ENCODE measurements at places on chromosomes 1 and 21. TPM values are rescaled to one million over a fixed set of nuclear protein-coding genes. Genes with fewer than 3 reads are reported as not detected.

DNA sequence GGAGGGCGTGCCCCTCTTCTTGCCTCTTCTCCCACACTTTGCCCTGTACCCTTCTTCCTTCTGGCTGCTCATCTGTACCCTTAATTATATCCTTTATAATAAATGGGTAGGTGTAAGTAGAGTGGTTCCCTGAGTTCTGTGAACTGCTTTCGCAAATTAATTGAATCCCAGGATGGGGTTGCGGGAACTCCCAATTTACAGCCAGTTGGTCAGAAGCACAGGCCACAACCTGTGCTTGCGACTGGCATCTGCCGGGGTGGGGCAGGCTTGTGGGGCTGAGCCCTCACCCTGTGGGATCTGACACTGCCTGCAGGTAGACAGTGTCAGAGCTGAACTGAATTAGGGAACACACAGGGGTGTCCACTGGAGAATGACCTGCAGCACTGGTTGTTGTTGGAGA, 244.9 kb downstream of the KCNJ6 start:
- DNase-seq: no peak

GRCh38 chr1:198359024-198359653, 181.3 kb downstream of the ATP6V1G3 start:
- peak; percentile 36 for DNase-seq

- peak; percentile 86 for DNase-seq
Observed at GRCh38 chr21:26389971-26390641, 183.0 kb downstream of the CYYR1 start.

DNA sequence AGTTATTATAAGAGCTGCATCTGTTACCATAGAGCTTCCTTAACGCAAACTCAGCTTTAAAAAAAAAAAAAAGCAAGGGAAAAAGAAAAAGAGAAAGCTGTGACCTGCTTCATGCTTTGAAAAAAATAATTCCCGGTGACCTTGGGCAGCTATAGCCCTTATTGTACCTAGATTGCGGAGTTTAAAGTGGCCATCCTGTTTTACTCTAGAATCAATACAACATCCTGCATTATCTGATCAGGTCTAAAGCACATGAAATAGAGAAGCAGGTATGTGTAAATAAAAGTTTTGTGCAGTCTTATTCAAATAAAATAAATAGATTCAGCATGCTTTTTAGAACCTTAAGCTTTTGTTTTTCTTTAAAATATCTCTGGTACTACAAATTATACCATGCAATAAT, 126.8 kb upstream of the KIAA1614 start:
- no peak for DNase-seq

GRCh38 chr1:196593955-196594354, 14.3 kb downstream of the KCNT2 start:
- no peak for DNase-seq

GRCh38 chr1:156437037-156437867, 63.3 kb downstream of the MEF2D start:
- DNase-seq: no peak

- DNase-seq: no peak
Observed at GRCh38 chr1:180947901-180948640, 35.4 kb downstream of the KIAA1614 start.

DNA sequence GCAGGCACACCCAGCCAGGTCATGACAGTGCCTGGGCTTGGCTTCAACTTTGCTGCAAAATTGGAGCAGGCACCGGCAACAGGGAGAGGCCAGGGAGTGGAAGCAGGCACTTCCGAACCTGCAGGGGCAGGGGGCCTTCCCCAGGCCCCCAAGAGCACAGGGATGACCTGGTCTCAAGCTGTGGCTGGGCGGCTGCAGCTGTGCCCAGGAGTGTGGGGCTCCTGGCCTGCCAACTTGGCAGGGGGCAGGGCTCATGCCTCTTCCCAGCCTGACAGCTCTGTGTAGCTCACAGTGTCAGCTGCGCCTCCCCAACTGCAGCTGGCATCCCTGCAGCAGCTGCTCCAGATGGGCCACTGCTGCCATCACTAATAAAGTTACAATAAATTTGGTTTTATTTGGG, 51.5 kb upstream of the SCYL3 start:
- no peak for DNase-seq

- DNase-seq: peak; percentile 45
Observed at GRCh38 chr1:66490816-66491215, 43.1 kb upstream of the SGIP1 start.

DNA sequence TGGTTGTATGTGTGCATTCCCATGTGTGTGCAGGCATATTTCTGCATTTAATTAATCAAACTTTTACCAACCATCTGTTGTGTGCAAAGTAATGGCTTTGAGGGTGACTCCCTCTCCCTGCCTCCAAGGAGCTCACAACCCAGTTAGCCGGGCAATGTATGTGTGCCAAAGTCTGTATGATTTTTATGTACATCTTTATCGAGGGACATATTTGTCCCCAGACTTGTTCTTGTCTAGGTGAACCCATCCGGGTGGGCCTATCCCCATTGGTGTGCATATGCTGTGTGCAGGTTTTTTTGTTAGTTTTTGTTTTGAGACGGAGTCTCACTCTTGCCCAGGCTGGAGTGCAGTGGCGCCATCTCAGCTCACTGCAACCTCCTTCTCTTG, 1.8 kb downstream of the SYTL1 start:
- DNase-seq: no peak

DNA sequence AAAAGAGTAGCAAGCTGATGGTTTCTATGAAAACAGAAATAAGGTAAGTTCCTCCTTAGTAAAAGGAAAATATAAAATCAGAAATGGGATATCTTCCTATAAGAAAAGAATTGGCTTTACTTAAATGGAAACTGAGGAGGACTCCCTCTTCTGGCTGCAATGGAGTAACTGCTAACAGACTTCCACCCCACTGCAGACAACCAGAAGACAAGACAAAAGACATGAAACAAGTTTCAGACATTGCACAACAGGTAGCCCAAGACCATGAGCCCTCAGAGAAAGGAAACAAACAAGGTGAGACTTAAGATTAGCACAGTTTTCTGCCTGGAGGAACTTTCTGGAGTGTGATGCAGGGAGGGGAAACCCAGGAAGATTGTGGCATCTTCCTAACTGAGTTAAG, 17.0 kb upstream of the OLFML2B start:
- DNase-seq: peak; percentile 63

GRCh38 chr1:6126028-6126427, 54.1 kb downstream of the CHD5 start:
- DNase-seq: no peak

DNA sequence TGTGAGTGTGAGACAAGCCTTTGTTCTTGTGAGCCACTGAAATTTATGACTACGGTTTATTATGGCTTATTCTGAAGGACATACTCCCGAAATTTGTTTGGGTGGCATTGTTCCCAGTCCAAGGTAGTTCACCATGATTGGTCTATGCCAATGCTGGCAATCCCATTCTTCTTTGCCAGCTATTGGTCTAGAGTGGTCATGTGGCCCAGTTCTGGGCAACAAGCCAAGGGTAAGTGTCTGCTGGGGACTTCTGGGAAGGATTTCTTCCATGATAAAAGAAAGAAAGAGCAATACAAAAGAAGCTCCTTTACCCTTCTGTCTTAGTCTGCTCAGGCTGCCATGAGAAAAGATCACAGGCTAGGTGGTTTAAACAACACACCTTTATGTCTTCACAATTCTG, 201.6 kb downstream of the SLC35F3 start:
- no peak for DNase-seq

DNA sequence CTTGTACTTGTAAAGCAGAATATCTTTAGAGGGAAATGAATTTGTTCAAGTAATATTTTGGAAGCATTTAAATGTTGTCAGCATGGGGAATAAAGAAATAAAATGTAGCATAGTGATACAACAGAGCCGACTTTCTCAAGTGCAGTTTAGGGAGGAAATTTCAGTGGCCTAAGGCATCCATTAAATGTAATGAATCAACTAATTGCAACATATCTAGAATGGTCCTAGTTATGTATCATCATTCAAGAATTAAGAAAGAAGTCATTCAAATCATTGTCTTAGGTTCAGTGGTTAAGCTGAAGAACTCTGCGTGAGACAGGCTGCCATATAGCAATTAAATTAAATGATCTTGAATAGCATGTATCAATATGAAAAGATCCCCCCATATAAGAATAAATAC, 360.7 kb downstream of the TBX15 start:
- DNase-seq: peak; percentile 53

DNA sequence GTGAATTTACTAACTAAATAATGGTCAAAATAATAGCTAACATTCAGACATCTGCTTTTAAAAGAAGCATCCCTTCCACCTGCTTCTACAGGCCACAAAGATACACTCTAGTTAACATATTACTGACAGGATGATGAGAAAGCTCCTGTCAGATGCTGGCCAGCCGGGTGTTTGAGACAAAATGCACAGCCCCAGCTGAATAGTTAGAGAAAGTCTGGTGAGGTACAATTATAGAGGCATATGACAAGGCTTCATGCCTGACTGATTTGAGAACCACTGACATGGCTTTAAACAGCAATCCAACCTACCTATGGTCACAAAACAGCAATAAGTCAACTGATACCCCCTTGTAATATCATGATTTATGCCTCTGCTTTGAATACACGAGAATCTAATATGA, 137.0 kb downstream of the DENND1B start:
- DNase-seq: no peak

GRCh38 chr1:25432749-25433388, 2.2 kb downstream of the MACO1 start:
- no peak for DNase-seq

DNA sequence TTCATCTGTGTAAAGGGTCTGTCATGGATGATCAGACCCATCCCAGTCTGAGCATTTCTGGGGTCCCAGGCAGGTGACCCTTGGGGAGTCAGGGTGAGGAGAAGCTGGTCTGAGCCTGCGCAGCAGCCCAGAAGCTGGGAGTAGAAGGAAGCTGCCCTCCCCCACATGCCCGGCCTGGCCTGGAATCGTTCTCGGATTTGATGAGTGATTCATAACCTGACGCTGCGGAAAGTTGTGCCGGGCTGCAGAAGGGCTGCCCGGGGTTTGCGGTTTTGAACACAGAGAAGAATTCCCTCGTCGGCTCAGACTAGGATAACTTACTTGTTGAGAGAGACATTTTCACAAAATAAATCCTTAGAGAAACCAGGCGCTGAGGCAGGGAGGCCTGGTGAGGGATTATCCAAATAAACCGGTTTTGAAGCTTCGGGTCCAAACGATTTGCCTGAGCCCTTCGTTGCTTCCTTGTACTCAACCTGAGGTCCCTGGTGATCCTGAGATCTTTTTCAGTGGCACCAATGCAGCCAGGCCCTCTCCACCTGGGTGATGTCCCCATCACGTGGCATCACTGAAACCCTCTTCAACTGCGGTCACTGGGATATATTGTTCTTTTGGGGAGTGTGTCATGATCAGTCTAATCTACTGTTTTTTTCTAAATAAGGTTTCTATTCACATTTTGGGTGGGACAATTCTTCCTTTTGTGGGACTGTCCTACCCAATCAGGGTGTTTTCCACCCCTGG, 29.2 kb downstream of the EPHB2 start:
- peak; percentile 97 for DNase-seq

DNA sequence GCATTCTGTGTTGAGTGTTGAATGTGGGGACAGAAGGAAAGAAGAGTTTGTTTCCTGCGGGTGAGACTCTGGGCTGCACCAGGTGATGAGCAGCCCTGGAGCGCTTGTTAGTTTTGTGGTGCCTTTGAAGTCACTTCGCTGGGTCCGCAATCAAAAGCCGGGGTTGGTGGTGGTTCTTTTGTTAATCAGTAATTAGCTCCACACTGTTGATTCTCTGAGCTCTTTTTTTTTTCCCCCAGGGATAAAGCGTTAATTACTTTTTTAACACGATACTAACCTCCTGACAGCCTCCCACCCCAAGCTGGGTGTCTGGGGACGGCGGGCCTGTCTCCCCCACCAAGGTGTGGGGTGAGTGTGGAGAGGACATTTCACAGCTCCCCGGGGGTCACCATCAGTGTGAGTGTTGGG, 56.6 kb downstream of the AGPAT3 start:
- DNase-seq: no peak

- DNase-seq: peak; percentile 97
Observed at GRCh38 chr1:17765444-17766411, 10.6 kb downstream of the ACTL8 start.

DNA sequence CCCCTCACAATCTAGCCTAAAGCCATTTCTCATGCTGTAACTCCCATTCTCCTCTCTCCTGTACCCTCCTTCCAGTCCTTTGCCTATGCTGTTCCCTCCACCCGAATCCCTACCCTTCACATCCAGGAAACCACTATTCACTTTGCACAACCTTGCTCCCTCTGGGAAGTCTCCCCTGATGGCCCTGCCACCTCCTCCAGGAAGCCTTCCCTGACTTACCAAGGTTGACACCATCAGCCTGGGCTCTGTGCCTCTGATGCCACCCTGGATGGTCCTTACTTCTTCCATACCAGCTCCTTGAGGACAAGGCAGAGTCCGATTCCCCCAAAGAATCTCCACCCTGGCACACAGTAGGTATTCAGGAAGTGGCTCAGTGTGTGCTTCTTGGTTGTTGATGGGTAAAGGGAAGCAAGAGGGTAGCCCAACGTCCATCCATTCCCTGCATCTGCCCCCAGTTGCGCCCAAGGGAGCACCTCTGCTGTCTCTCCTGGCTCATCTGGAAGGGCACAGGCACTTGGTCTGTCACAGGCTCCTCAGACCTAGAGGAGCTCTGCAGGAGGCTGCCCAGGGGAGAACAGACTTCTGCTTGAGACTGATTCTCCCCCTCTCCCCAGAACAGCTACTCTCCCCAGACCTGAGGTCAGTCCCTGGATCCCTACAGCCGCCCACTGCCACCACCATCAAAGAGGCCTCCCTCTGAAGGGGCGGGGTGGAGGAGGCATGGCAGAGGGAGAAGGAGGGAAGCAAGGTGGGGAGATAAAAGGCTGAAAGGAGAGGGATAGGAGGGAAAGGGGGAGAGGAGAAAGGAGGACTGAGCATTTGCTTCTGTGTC, 36.1 kb upstream of the ZC3H12A start:
- DNase-seq: no peak

GRCh38 chr1:62090016-62090415, 104.6 kb upstream of the L1TD1 start:
- no peak for DNase-seq

GRCh38 chr1:2495026-2495425, 18.9 kb downstream of the PLCH2 start:
- DNase-seq: no peak

The LINGO4 gene
- not detected for total RNA-seq

The QSOX1 gene
- 540 TPM for total RNA-seq

The RPTN gene
- total RNA-seq: not detected

The GPR157 gene
- 1.7 TPM for total RNA-seq

The KIF17 gene
- not detected for total RNA-seq

The KCNQ4 gene
- not detected for total RNA-seq

The ARTN gene
- total RNA-seq: 0.11 TPM

The LIPI gene
- total RNA-seq: not detected

The FCER1A gene
- not detected for total RNA-seq

The DNALI1 gene
- total RNA-seq: 0.63 TPM

The ATP1A2 gene
- total RNA-seq: 0.13 TPM

The TNNT2 gene
- total RNA-seq: not detected

The GSTM1 gene
- not detected for total RNA-seq

The LBR gene
- 12.3 TPM for total RNA-seq

The CD48 gene
- total RNA-seq: not detected
